ENCODE measurements at places on chromosomes 3 and 15. TPM values are rescaled to one million over a fixed set of nuclear protein-coding genes. Genes with fewer than 3 reads are reported as not detected.
A peak's percentile ranks its signal among the peaks of the same experiment; 100 is the strongest.

The C3orf80 gene
- total RNA-seq: 0.25 TPM

The FBXO40 gene
- not detected for total RNA-seq

The EXD1 gene
- total RNA-seq: 0.03 TPM

The TEX55 gene
- total RNA-seq: not detected

- DNase-seq: no peak
These were observed 63.1 kb downstream of the POLQ start for GRCh38 chr3:121482660-121483059.

GRCh38 chr15:85036716-85037115 lies 55.1 kb downstream of the PDE8A start:
- DNase-seq: no peak

DNA sequence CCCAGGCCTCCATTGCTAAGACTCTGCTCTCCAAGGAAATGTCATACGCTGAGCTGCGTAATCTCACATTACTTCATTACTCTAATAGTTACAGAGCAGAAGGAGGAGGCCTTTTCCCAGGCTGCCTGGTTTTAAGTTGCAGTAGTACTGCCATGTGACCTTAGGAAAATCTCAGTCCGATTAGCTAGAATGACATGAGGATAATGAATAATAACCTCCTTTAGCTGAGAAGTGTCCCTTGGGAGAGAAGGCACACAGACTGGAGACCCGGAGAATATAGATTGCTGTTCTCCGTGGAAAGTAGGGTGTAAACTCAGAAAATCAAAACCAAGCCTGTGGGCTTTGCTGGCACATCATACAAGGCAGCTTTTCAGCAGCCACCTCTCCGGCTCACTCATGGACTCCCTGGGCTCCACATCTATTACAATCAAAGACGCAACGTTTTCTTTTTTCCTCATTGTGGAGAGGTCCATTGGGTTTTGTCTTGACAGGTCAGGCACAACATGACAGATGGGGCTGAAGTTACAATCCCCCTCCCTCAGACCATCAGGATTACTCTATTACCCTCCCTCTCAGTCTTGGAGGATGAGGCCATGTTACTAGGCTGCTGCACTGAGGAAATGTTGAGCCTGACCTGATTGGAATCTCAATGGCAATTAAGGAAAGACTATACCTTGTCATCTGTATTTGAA lies 134.8 kb upstream of the MB21D2 start:
- no peak for DNase-seq

GRCh38 chr3:98897701-98898100 lies 3.8 kb downstream of the DCBLD2 start:
- DNase-seq: no peak

DNA sequence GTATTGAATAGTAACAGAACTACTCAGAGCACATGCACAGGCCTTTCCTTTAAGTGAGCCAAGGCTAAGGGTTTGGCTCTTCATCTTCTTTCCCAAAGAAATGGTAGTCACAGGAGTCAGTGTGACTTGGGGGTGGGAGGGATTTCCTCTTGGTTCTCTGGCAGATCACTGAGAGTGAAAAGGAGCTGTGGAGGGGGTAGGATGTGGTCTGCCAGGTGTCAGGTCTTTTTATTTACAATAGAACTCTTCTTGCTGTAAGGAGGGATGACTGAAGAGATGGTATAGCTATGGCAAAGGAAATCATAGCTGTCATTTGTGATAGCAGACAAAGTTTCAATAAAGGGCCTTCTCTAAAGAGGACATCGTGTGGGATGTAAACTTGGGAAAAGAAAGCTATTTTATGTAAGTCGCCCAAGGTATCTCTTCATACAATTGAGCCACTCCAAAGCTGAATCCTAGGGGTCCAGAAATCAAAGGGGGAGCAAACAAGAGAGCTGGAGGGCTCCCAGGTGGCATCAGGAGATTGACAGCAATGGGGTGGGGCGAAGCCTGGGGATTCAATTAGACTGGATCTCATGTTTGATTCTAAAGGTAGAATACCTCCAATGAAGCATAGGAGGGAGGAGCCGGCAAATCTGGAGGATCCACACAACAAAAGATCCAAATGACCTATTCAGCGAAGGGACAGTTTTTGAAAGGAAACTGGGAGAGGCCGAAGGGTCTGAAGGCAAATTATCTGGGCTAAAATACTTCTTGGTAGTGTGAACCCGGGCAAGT lies 20.0 kb upstream of the CHD2 start:
- DNase-seq: no peak

DNA sequence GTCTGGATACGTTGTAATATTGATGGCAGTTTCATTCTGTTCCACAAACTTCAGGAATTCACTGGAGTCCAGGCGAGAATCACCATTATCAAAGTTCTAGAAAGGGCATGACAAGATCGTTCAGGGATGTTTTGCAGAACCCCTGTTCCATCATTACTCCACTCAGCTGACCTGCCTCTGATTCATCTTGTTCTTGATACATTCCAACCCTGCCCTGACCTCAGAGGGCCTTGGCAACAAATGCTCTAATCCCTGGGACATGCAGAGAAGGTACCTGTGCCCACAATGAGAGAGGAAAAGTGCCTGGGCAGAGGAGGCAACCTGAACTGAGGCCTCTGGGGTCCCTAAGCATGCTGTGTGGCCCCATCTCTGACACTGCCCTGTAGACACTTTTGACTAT lies 45.9 kb downstream of the FSTL1 start:
- DNase-seq: no peak

DNA sequence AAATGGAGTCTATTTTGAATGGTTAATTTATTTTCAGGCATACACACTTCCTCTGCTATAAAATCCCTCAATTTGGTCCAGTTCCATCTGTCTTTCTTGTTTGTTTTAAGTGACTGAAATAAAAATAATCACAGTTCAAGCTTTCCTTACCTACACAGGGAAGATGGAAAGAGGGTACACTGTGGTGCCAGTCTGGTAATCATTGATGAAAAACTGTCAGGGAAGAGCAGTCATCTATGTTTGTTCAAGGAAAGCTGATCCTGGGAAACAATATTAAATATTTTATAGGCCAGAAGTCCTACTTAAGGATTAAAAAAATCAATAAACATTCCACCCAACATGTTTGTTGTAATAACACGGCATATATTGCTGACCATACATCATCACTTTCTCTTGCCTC lies 115.2 kb upstream of the KCNMB2 start:
- no peak for DNase-seq

- DNase-seq: no peak
These were observed 18.8 kb downstream of the PSTPIP1 start for GRCh38 chr15:77013776-77014131.

GRCh38 chr3:185661772-185662171 lies 75.7 kb downstream of the SENP2 start:
- no peak for DNase-seq

DNA sequence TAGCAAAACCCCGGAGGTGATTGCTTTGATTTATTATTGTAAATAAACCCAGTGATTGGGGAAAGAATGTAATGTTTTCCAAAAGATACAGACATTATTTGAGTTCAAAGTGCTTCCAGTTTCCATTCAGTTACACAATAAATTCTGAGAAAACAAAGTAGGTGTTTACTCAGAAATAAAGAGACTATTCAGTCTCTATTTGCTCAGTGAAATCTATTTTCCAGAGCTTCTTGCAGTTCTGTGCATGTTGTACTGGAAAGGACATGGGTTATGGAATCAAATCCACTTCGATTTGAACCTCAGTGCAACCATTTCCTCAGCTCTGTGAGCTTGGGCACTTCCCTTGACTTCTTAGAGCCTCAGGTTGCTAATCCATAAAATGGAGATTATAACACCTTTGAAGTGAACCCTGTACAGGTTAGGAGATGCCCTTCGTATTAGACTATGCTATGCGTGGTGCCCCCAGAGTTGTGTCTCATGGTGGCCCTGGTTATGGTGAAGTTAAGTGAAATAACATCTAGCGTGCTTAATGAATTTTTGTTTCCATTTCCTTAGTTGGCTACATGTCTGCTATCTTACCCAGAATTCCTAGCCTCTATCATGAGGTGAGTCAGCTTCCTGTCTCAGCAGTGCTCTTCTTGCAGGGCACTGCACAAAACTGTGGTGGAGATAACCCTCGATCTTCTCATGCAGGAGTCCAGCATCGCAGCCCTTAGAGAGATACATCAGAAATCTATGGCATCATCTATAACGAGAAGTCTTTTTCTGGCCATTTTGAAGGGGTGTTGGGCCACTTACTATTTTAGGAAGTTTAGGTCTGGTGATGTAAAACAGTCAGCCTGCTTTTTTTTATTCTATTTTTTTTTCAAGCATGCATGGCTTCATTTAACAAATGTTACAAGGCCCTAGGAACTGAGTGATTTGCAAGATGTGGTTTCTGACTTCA lies 97.7 kb downstream of the RPL39L start:
- no peak for DNase-seq

- DNase-seq: no peak
These were observed 283.9 kb downstream of the MECOM start for GRCh38 chr3:169379496-169380090.

DNA sequence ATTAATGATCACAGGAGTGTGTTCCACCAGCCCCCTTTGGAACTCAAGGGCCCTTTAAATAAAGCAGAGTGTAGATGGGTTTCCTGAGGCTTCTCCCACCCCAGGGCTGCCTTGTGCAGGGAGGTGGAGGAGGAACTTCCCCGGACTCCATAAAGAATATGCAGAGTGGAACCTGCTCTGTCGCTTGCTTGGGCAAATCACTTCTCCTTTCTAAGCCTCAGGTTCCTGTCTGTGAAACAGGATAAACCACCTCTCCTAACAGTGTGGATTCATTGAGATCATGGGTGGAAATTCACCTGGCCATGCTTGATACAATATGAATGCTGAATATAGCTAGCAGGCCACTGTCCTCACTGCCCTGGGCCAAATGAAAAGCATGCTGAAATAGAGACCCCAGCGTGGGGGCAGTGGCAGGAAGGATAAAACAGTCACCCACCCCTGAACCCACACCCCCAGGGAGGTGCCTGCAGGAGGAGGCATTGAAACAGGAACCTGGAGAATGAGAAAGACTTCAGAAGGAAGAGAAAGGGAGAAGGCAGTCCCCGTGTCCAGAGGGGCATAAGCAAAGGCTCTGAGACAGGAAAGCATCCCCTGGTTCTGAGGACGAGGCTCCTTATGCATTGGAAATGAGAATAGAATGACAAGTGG lies 41.1 kb upstream of the CHRNB4 start:
- DNase-seq: no peak

- DNase-seq: peak; percentile 8
These were observed 53.4 kb downstream of the LDHAL6B start for GRCh38 chr15:59260090-59260489.

DNA sequence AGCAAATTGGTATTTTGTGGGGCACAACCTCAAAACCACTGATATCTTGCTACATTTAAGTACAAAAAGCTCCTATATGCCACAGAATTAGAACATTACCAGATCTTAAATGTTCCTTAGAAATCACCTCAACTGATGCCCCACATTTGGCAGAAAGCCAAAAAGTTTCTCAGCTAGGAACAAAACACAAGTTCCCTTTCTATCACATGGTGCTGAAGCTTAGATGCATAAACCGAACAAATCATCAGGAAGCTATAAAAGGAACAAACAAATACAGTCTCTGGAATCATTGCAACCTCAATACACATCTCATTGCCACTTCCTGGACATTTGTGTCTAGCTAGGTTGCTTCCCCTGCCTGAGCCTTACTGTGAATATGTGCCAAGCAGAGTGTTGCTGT lies 492.6 kb downstream of the LPP start:
- DNase-seq: no peak

- DNase-seq: no peak
These were observed 17.8 kb downstream of the TLE3 start for GRCh38 chr15:70079888-70080287.

DNA sequence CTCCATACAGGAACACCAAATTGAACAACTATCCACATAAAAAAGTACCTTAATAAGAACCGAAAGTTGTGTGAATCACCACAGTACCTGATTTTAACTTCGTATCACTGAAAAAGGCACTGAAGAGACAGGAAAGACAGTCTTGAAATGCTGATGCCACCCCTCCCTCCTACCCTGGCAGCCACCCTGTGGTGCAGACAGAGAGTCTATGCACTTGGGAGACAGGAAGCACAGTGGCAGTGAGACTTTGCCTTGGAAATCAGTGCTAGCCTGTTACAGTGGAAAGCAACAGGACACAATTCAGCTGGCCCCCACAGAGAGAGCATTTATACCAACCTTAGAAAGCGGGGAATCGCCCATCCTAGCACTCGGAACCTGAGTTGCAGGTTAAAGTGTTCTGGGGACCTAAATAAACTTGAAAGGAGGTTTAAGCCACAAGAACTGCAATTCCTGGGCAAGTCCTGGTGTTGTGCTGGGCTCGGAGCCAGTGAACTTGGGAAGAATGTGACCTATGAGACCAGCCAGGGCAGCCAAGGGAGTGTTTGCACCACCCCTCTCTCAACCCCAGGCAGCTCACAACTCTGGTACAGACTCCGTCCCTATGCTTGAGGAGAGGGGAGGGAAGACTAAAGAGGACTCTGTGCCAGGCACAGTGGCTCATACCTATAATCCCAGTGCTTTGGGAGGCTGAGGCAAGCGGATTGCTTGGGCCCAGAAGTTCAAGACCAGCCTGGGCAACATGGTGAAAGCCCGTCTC lies 240.1 kb downstream of the ISL2 start:
- no peak for DNase-seq

- DNase-seq: no peak
These were observed 111.1 kb upstream of the HACD2 start for GRCh38 chr3:123695731-123696640.

- no peak for DNase-seq
These were observed 68.7 kb upstream of the ARHGEF3 start for GRCh38 chr3:56870436-56870835.

- no peak for DNase-seq
These were observed 20.3 kb upstream of the ANXA2 start for GRCh38 chr15:60418096-60418495.

GRCh38 chr3:48194446-48195071 lies 6.3 kb upstream of the CDC25A start:
- peak; percentile 56 for DNase-seq

DNA sequence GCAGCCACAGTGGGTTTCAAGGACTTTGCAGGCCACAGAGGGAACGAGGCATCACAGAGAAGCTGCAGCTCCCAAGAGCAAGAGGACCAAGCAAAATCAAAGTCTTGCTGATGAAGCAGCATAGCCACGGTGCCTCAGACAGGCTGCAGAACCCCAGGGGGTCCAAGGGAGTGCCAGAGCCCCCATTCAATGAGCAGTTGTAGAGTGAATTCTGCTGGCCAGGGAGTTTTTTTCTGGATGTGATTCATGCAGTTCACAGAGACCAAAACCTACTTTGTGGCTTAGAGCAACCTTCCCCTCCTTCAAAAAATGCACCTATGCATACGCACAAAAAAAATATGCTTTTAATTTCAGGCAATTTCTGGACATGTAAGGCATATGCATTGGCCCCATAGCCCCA lies 409.0 kb downstream of the VPS13C start:
- DNase-seq: no peak

GRCh38 chr3:163939926-163940325 lies 1138.4 kb downstream of the SI start:
- DNase-seq: no peak

Measured in G401 (cell line).